Activated CD4-positive, alpha-beta T cell treated with anti-CD3 and anti-CD28 coated beads, Interleukin-2, Interleukin-4, amounts not matched to agents 100 ng/mL and 50 ng/mL, durations not matched to agents 16 hours and 8 hours (primary cell): ENCODE measurements at places on chromosomes 12 and 14.

DNA sequence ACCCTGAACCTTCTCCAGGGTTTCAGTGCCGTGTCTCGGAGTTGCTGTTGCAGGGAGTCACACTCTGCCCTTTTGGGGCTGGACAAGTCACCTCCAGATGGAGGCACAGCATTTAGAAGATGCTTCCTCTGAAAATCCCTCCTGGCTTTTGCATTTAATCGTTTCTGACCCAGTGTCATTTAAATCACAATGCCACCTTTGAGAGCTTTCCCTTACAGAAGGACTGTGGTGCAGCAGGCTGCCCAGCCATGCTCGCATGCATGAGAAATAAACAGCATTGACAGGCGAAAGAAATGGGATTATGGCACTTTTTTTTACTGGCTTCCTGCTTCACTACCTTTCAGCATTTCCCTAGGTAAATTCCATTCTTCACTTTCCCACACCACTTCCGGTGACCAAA is 113.4 kb upstream of the DYRK2 start:
- DNase-seq: no peak

- DNase-seq: no peak
Observed at GRCh38 chr12:72272091-72272661, at the start of gene TRHDE. Gene TRHDE (plus strand): TSS chr12:72272370. CDS start chr12:72272644, 274 bp downstream.

DNA sequence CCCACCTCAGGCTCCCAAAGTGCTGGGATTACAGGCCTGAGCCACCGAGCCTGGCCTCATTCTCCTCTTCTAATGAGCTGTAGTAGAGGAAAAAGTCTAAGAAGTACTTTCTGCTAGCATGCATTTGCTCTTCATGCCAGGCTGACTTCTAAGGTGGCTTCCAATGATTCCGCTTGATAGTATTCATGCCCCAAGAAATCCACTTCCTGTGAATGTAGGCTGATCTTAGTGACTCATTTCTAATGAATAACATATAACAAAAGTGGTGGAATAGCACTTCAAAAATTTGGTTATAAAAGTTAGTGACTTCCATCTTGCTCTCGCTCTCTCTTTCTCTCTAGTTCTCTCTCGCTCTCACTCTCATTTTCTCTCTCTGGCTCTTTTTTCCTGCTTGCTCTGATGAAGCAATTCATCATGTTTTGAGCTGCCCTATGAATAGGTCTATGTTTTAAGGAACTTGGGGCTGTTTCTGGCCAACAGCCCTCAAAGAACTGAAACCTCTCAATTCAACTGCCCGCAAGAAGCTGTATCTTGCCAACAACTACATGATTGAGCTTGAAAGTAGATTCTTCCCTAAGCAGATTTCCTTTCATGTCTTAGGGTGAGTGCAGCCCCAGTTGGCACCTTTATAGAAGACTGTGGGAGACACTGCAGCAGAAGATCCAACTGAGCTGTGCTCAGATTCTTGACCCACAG is 282.9 kb downstream of the RMST start:
- DNase-seq: no peak

DNA sequence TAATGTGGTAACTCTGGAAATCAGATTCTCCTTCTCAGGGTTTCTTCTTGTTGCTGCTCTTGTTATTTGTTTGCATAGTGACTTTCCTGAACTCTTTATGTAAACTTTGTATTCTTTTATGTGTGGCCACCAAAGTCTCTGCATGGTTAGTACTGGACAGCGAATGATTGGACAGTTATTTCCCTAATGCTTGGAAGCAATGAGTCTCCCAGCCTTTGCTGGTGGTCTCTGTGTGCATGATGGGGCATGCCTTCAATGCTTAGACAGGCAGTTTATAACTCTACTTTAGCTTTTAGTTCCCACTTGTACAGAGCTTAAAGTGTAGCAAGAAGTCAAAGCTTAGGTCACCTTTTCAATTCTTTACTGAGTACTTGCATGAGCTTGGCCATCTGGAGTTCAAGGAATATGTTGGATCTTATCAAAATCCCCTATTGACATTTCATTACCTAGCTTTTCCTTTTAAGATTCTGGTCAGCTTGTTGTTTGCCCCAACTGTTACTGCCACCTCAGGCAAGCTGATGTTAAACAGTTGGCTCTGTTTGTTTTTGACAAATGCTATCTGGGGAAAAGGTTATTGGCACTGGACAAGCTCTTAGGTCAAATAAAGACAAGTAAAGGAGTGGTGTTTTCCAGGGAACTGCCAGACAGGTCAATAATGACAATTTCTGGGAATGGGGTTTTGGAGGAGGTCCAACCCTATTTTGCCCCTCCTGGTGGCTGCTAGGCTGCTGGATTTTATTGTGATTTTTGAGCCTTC is 12.3 kb downstream of the CCDC91 start:
- no peak for DNase-seq

GRCh38 chr12:110314308-110314707 is 33.3 kb downstream of the ATP2A2 start:
- peak; percentile 68 for DNase-seq

- no peak for DNase-seq
Observed at GRCh38 chr12:65594409-65594808, 229.9 kb upstream of the HMGA2 start.
